Esophagus squamous epithelium (tissue), 5 donors: ENCODE measurements at places on chromosomes 5 and 9. TPM values are rescaled to one million over a fixed set of nuclear protein-coding genes. Genes with fewer than 3 reads are reported as not detected.

The SLC36A2 gene
- total RNA-seq: not detected

The CCNJL gene
- total RNA-seq: 3.0 TPM

The HAVCR2 gene
- total RNA-seq: 2.4 TPM

The SLC9A3 gene
- 3.6 TPM for total RNA-seq

The CDH10 gene
- 0.09 TPM for total RNA-seq

The RFK gene
- total RNA-seq: 18.5 TPM

The PCDHGA2 gene
- 0.95 TPM for total RNA-seq

The DMGDH gene
- total RNA-seq: 1.7 TPM

The OLFML2A gene
- 13.9 TPM for total RNA-seq

The PLPP7 gene
- not detected for total RNA-seq

The TAL2 gene
- total RNA-seq: not detected

The FYB1 gene
- total RNA-seq: 14.1 TPM

The LECT2 gene
- total RNA-seq: not detected

The GADD45G gene
- 13.8 TPM for total RNA-seq

The RABEPK gene
- 15.2 TPM for total RNA-seq

The SH3RF2 gene
- 63.1 TPM for total RNA-seq

The MBLAC2 gene
- total RNA-seq: 4.5 TPM

The HARS2 gene
- 22.9 TPM for total RNA-seq

The ANGPTL2 gene
- 6.3 TPM for total RNA-seq

The EIF4E1B gene
- total RNA-seq: not detected
